ENCODE measurements at places on chromosomes 3 and 15.

- DNase-seq: no peak
Observed at GRCh38 chr3:172569128-172570008, 46.1 kb upstream of the TNFSF10 start.

- DNase-seq: no peak
Observed at GRCh38 chr3:185313693-185314246, 49.2 kb upstream of the MAP3K13 start.

- DNase-seq: no peak
Observed at GRCh38 chr3:146625186-146625775, 20.1 kb upstream of the PLSCR5 start.

- no peak for DNase-seq
Observed at GRCh38 chr15:50355619-50355905, 564 bp upstream of the GABPB1 start.

- no peak for DNase-seq
Observed at GRCh38 chr3:176987901-176988650, 209.2 kb downstream of the TBL1XR1 start.
